ENCODE measurements at places on chromosomes 16 and 17.

DNA sequence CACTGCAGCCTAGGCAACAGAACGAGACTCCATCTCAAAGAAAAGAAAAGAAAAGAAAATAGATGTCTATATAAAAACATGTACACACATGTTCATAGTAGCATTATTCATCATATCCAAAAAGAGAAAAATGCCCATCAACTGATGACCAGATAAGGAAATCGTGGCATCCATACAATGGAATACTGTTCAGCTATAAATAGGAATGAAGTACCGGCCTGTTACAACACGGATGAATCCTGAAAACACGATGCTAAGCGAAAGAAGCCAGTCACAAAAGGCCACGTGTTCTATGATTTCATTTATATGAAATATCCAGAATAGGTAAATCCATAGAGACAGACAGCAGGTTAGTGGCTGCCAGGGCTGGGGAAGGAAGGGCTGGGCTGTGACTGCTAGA, 65.8 kb downstream of the TBC1D16 start:
- no peak for DNase-seq

- DNase-seq = no peak
Measured at GRCh38 chr16:73945631-73946030, 351.0 kb upstream of the PSMD7 start.

DNA sequence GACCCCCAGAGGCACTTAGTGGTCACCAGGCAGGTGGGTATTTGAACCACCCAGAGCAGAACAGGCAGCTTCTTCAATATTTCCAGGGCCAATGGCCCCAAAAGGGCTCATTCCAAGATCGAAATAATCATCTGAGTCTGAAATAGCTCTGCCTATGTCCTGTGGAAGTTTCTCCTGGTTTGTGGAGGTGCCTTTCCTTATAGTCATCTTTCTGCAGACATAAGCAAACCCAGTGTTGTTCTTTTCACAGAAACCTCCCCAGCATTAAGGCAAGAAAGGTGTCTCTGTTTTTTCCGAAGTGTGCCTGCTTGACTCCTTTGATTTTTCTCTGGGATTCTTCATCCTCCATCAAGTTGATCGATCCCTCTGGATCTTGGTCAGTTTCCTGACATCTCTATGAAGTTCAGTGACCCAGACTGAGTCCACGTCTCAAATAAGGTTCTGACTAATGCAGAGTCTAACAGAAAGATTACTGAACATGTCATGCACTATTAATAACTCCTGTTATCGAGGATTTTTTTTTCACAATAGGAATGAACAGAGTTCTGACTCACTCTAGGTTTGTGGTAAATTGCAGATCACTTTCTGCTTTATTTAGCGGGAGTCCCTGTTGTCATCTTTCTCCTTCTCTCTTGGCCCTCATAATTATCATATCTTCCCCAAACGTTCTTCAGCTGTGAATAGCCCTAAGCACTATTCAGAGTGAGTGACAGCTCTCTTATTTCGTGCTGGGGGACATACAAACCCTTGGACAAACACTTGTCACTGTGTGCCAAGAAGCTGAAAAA, 1.5 kb downstream of the LRRC3C start:
- DNase-seq = no peak

- no peak for DNase-seq
Measured at GRCh38 chr17:34299956-34300577, 14.5 kb downstream of the CCL11 start.

- DNase-seq = no peak
Measured at GRCh38 chr17:13114601-13115031, 96.8 kb upstream of the ELAC2 start.

DNA sequence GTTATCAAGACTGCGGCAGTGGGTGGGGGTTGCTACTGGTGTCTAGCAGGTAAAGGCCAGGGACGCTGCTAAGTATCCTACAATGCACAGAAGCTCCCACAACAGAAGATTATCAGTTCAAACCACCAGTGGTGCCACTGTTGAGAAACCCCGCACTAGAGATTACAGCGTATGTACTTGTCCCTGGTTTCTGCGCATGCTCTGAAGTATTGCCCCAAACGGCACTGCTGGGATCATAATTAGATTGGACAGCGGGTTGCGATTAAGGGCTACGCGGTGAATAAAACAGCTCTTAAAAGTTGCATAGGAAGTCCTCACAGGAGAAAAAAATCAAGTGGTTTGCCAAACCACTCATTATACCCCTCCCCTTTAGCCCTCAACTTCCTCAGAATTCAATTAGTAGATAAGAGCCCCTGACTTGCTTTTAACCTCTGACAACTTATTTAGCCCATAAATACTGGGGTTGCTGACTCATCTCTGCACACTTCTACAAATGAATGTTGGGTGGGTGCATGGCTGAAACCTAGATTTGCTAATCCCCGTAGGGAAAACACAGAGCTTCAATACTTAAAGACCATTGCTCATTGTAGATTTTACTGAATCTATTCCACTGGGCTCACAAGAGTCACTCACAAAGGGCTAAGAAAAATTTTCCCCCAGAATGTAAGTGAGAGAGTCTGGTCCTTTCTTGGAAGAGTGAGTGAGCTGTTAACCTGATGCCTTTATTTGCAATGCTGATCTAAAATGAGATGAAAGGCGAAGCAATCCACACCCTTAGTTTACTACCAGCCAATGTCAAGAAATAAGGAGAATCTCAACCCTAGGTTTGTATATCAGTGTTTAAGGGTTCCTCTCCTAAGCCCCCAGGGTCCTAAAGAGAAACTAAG, 91.8 kb downstream of the RGS9 start:
- peak; percentile 48 for DNase-seq

DNA sequence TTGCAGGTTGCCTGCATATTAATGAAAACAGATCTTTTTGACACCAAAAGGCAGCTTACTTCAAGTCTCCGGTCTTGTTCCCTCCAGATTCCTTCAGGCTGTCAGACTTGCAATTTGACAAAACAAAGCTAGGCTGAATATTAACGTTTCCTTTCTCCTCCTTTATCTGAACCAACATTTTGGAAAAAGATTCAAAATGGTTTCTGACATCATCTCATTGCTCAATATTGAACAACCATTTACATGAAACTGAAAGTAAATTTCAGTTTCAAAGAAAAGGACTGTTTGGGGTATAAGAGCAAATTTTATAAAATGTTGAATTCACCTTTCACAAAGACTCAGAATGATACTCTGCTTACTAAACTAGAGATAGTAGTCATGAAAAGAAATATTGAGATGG, 521.8 kb downstream of the KCNJ2 start:
- DNase-seq = no peak

GRCh38 chr16:55497558-55497957, 11.3 kb upstream of the LPCAT2 start:
- DNase-seq = no peak

GRCh38 chr17:64291268-64291851, 28.3 kb upstream of the TEX2 start:
- DNase-seq = no peak

DNA sequence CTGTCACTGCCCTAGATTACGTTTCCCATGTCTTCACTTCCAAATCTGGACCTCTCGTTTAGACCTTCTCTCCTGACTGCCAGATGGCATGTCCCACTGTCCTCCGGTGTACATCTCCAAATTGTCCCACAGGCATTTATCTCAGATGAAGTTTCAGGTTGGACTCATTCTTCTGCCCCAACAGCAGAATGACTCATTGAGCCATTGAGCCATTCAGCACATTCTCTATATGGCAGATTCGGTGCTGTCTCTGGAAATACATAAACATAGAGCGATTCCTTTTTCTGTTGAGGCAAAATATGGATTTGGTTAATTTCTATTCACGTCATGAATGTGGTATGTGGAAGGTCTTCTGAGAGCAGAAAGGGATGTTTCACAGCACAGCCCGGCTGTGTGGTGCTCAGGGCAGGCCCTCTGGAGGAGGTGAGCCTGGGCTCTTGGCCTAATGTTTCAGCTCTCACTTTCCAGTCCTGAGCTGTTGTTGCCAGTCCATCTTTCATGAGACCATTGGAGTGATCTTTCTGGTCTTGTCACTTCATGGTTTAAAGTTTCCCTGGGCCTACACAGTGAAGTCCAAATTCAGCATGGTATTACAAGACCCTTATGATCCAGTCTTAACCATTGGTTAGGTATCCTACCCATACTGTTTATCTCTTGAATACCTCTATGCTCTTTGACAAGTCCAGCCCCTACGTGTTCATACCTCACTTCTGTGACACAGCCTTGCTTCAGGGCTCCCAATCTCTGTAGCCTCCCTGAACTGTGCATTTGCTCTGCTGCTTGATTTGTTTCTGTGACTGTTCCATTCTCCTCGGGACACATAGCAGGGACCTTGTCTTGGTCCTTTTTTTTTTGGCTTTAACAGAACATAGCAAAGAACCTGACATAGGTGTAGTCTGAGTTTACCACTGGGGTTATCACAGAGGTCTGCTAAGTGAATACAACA, 15.9 kb downstream of the HAPSTR1 start:
- no peak for DNase-seq

DNA sequence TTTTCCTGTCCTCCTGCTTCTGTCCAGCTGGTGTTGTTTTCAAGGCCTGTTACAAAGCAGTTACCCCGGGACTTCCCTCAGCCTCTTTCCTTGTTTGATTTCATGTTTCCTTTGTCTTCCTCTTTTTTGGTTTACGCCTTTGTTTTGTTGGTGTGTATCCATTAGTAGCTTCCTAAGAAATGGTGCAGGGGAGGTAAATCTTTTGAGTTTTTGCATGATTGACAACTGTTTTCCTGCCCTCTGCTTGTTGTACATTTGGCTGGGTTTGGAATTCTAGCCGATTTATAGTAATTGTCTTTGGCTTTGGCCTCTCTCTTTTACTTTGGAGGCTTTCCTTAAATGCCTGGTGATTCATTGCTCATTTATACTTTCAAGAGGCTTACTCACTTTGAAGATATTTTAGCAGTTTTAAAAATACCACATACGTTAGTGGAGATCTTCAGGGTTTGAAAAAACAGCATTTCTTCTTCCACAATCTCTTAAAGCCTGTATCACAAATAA, 32.8 kb downstream of the DNAH2 start:
- no peak for DNase-seq

GRCh38 chr17:20988896-20989295, 53.9 kb downstream of the USP22 start:
- DNase-seq = no peak

DNA sequence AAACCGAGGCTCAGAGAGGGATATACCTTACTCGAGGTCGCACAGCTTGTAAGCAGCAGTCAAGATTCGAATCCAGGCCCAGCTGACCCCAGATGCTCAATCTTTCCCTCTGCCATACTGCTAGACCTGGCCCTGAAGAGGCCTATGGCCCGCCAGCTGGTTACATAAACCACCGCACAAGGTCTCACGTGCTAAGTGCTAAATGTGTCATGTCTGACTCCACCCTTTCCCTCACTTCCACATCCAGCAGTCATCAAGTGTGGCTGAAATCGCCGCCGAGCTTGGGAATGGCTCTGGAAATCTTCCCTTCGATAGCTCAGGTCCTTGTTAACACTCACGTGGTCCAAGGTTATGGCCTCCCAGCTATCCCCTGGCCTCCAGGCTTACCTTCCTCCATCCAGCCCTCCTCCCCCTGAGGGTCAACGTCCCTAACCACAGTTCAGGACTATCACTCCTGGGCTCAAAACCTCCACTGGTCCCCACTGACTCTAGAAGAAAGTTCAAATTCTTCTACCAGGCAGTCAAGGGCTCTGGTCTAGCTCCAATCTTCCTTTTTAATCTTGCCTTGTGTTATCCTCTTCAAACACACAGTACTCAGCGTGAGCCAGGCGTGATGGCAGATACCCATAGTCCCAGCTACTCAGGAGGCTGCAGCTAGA, 3.5 kb downstream of the ZBTB4 start:
- no peak for DNase-seq

DNA sequence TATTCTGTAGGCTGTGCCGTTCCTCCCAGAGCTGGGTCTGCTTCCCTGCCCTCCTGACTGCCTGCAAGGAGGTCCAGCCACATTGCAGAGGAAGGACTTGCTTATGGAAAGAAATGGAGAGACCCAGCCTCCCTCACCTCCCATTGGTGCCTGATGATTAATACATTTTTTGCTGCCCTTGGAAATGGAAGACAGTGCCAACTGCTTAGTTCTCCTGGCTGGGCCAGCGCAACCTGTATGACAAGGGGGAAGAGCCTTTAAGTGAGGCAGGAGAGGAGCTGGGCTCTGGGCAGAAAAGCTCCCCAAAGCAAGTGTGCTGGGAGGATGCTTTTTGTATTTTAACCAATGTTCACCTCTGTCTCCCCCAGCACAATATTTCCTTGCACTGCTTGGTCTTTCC, 238.5 kb downstream of the SOX9 start:
- no peak for DNase-seq

- no peak for DNase-seq
Measured at GRCh38 chr17:50619489-50619888, 15.2 kb upstream of the ABCC3 start.

- DNase-seq = no peak
Measured at GRCh38 chr16:55665511-55665910, 9.7 kb downstream of the SLC6A2 start.

- no peak for DNase-seq
Measured at GRCh38 chr17:30927756-30928155, 6.0 kb downstream of the ADAP2 start.

- DNase-seq = no peak
Measured at GRCh38 chr16:19137201-19138128, 23.7 kb downstream of the ITPRIPL2 start.

DNA sequence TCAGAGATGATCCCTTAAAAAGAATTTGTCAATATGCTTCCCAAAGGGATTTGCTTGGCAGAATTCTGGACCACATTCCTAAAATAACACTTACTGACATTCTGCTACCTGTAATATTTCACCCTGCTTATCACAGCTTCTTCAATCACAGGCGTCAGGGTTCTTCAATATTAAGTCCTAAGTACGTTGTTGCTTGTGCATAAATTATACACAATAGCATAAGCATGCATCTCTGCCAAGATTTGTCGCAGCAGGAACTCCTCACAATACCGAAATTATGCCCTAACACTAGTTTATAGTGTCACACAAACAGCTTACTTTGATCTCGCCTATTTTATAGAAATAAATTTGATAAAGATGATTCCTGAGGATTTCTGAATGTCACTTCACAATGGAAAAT, 48.9 kb downstream of the UBE2G1 start:
- DNase-seq = no peak

- DNase-seq = no peak
Measured at GRCh38 chr17:50891577-50891989, 25.4 kb upstream of the TOB1 start.

GRCh38 chr16:89006036-89006752, 29.2 kb upstream of the CBFA2T3 start:
- DNase-seq = no peak

- DNase-seq = no peak
Measured at GRCh38 chr16:65634291-65634690, 512.4 kb upstream of the CDH11 start.

- DNase-seq = no peak
Measured at GRCh38 chr17:37711113-37711512, 33.7 kb downstream of the HNF1B start.
